ENCODE measurements at places on chromosomes 2 and 18.

DNA sequence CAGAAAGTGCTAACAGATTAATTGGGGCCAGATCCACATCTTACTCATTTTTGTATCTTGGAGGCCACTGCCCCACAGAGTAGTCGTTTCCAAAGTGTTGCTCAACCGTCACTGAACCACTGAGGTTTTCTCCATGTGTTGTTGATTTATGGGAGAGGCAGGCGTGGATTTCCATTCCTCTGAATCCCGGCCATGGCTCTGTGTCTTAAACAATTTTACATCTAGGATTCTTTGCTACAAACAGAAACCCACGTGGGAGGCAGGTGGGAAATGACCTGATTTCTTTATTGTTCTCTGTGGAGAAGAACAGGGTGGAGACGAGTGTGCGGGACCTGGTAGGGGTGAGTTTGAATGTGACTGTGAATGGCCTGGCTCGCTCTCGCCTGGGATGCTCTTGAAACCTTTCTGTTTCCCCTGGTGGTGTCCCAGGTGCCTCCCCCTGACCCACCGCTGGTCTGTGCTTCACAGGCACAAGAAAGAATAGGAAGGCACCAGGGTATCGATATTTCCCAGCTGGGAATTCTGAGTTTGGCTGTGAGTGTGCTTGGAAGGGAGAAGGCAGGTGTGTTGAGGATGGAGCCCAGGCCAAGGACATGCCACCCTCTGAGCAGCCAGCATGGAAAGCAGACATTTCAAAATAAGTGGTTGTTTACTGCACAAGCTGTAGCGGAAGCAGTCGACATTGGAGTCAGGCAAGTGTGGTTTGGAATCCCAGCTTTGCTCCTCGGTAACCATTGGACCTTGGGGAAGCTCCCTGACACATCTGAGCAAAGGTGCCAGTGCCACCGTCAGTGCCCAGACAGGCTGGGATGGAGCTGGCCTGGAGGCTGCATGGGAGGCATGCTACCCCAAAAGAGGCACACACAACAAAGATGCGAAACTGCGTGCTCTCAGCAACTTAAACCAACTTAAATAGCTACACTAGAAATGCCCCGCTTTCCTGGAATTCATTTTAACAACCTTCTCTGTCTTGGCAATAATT is 50.0 kb downstream of the LPIN1 start:
- peaks cover 63% of the 10 kb centered on the region for H3K36me3 ChIP-seq
- no peak overlapping the region for H3K4me3 ChIP-seq
- DNase-seq: no peak
- H3K27ac ChIP-seq: no peak overlapping the region
- H3K27me3 ChIP-seq: no peaks in the 10 kb centered on the region

DNA sequence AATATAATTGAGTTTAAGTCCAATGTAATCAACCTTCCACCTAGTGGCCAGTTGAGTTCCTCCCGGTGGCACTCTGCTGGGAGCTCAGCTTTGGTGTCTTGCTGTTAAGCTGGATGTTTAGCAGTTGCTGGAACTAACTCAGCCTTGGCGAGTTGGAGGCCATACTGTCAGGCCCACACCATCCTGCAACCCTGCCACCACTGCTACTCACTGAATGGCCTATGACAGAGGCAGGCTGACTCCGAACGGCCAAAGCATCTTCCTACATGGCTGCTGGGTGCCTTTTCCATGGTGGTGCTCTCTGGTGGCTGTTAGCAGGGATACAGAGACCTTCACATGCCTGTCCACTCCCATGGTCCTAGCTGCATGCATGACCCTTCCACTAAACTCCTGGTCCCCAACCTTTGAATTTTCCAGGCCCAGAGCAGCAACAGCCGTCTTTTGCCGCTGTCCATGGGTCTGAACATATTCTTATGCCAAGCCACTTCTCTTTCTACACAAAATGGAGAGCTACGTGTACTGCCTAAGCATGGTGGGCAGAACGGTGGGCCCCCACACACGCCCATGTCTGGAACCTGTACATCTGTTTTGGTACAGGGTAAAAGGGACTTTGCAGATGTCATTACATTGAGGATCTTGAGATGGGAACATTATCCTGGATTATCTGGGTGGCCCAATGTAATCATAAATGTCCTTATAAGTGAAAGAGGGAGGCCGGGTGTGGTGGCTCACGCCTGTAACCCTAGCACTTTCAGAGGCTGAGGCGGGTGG is 15.0 kb upstream of the TRAF3IP1 start:
- no peaks in the 10 kb centered on the region for H3K36me3 ChIP-seq
- no peak for DNase-seq
- H3K4me1 ChIP-seq: no peaks in the 10 kb centered on the region
- no peak overlapping the region for H3K4me3 ChIP-seq
- no peaks in the 10 kb centered on the region for H3K27me3 ChIP-seq
- no peak overlapping the region for H3K27ac ChIP-seq

DNA sequence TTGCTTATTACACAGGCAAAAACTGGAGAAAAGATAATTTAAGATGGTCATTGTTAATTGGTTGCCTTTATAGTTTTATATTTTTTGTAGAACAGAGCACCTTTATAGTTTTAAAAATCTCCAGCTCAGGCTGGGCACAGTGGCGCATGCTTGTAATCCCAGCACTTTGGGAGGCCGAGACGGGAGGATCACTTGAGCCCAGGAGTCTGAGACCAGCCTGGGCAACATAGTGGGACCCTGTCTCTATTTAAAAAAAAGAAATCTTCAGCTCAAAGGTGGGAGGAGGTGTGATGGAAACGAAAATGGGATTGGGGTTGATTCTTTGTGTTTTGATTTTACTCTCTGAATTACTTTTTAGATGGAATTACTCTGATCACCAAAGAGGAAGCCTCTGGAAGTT is 85.4 kb downstream of the XRCC5 start:
- no peaks in the 10 kb centered on the region for H3K27me3 ChIP-seq
- DNase-seq: no peak
- peaks cover 32% of the 10 kb centered on the region for H3K36me3 ChIP-seq
- no peak overlapping the region for H3K4me3 ChIP-seq

- DNase-seq: no peak
Observed at GRCh38 chr2:224171226-224171625, 132.1 kb upstream of the SERPINE2 start.

- DNase-seq: no peak
- no peak overlapping the region for H3K4me3 ChIP-seq
- H3K4me1 ChIP-seq: no peaks in the 10 kb centered on the region
- no peaks in the 10 kb centered on the region for H3K27me3 ChIP-seq
- no peak overlapping the region for H3K27ac ChIP-seq
Observed at GRCh38 chr2:48870503-48870902, 115.0 kb upstream of the LHCGR start.

- DNase-seq: no peak
- H3K27ac ChIP-seq: peak overlapping the region; percentile 44
- H3K36me3 ChIP-seq: no peaks in the 10 kb centered on the region
- no peaks in the 10 kb centered on the region for H3K27me3 ChIP-seq
- peaks cover 6% of the 10 kb centered on the region for H3K4me1 ChIP-seq
Observed at GRCh38 chr2:7010391-7011054, 93.3 kb downstream of the RNF144A start.

GRCh38 chr18:55275039-55275901 is 312.7 kb downstream of the TCF4 start:
- no peak overlapping the region for H3K4me3 ChIP-seq
- H3K27ac ChIP-seq: no peak overlapping the region
- H3K27me3 ChIP-seq: no peaks in the 10 kb centered on the region
- H3K4me1 ChIP-seq: no peaks in the 10 kb centered on the region

GRCh38 chr2:62175728-62176127 is 20.2 kb upstream of the B3GNT2 start:
- H3K4me3 ChIP-seq: no peak overlapping the region
- H3K27ac ChIP-seq: no peak overlapping the region
- no peak for DNase-seq
- no peaks in the 10 kb centered on the region for H3K36me3 ChIP-seq
- H3K27me3 ChIP-seq: no peaks in the 10 kb centered on the region

DNA sequence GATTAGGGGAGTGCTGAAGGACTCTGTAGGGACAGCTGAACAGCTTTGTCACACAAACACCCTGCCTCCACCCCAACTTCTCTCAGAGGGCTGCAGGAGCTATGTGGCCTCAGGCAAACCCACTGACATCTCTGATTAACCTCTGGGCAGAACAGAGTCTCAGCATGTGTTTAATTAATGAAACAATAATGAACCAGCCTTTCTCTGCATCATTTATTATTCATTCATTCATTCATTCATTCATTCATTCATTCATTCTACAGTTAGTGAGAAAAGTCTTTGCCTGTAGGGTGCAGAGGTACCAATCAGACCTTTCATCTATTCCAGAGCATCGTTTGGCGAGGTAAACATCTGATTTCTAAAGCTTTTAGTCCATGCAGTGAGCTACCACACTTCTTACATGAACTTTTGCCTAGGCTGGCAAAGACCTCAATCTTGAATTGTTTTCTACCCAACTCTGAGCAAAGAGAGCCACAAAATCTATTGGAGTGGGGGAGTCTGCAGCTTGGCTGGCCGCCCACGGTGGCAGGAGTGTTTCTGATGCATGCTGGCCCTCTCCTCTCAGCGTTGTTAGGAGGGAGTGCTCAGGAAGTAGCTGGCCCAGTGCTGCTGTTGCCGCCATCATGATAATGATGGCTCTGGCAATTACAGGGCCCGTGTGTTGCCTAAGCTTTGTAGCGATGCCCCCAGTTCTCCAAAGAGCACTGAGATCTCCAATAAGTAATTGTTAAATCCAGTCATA is 198.9 kb downstream of the SMAD7 start:
- DNase-seq: no peak
- peak overlapping the region; percentile 90 for H3K27ac ChIP-seq
- H3K36me3 ChIP-seq: no peaks in the 10 kb centered on the region
- H3K4me3 ChIP-seq: no peak overlapping the region

GRCh38 chr2:104332731-104333130 is 521.2 kb upstream of the POU3F3 start:
- no peak overlapping the region for H3K4me3 ChIP-seq
- H3K27me3 ChIP-seq: no peaks in the 10 kb centered on the region
- no peak overlapping the region for H3K27ac ChIP-seq
- H3K4me1 ChIP-seq: no peaks in the 10 kb centered on the region
- no peaks in the 10 kb centered on the region for H3K36me3 ChIP-seq
- no peak for DNase-seq

DNA sequence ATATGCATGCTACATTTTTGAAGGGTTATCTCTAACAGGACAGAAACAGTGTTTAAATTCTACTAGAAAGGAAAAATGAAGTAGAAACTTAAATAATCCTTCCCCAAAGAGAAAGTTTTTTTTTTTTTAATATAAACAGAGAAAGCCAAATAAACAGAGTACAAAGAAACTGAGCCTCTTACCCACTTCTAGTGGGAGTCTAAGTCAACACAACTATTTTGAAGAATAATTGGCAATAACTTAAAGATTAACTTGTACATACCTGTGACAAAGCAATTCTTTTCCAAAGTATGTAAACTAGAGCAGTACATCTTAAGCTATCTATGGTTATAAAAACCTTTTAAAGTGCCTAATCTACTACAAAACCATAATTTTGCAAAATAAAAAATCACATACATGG is 224.7 kb downstream of the KCNH7 start:
- no peaks in the 10 kb centered on the region for H3K27me3 ChIP-seq
- no peaks in the 10 kb centered on the region for H3K4me1 ChIP-seq
- no peak overlapping the region for H3K4me3 ChIP-seq
- no peak for DNase-seq
- H3K27ac ChIP-seq: no peak overlapping the region

GRCh38 chr18:56142001-56142400 is 496.4 kb downstream of the TXNL1 start:
- no peak overlapping the region for H3K4me3 ChIP-seq
- H3K4me1 ChIP-seq: no peaks in the 10 kb centered on the region
- H3K36me3 ChIP-seq: no peaks in the 10 kb centered on the region

DNA sequence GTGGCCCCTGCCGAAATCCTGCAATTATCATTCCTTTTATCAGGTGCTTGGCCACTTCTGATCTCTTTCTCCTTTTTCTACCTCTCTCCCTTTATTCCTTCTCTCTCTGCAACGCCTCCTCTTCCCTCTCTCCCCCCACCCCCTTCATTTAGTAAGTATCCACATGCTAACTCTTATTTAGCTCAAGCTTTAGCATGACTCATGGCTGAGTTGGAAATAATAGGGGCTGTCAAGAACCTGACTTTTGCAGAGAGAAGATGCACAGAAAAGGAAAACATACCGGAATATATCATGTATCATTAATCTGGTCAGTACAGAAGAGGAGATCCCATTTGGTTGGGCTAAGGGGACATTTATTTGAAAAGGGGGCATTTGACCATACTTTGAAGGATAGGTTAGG is 33.1 kb downstream of the FAM171B start:
- no peaks in the 10 kb centered on the region for H3K27me3 ChIP-seq
- H3K27ac ChIP-seq: no peak overlapping the region
- H3K4me1 ChIP-seq: no peaks in the 10 kb centered on the region
- DNase-seq: no peak
- H3K36me3 ChIP-seq: no peaks in the 10 kb centered on the region

GRCh38 chr2:84201158-84201557 is 257.9 kb downstream of the SUCLG1 start:
- no peaks in the 10 kb centered on the region for H3K36me3 ChIP-seq
- DNase-seq: no peak
- H3K4me1 ChIP-seq: no peaks in the 10 kb centered on the region
- H3K27me3 ChIP-seq: no peaks in the 10 kb centered on the region
- H3K27ac ChIP-seq: no peak overlapping the region
- H3K4me3 ChIP-seq: no peak overlapping the region

- no peak overlapping the region for H3K27ac ChIP-seq
- no peaks in the 10 kb centered on the region for H3K27me3 ChIP-seq
- no peaks in the 10 kb centered on the region for H3K36me3 ChIP-seq
- H3K4me3 ChIP-seq: no peak overlapping the region
- H3K4me1 ChIP-seq: no peaks in the 10 kb centered on the region
Observed at GRCh38 chr18:56388571-56388970, 249.8 kb downstream of the TXNL1 start.

GRCh38 chr2:162301151-162301804 is 17.2 kb downstream of the IFIH1 start:
- H3K4me3 ChIP-seq: no peak overlapping the region
- H3K36me3 ChIP-seq: peaks cover 5% of the 10 kb centered on the region
- H3K27ac ChIP-seq: no peak overlapping the region
- H3K4me1 ChIP-seq: no peaks in the 10 kb centered on the region
- no peaks in the 10 kb centered on the region for H3K27me3 ChIP-seq

DNA sequence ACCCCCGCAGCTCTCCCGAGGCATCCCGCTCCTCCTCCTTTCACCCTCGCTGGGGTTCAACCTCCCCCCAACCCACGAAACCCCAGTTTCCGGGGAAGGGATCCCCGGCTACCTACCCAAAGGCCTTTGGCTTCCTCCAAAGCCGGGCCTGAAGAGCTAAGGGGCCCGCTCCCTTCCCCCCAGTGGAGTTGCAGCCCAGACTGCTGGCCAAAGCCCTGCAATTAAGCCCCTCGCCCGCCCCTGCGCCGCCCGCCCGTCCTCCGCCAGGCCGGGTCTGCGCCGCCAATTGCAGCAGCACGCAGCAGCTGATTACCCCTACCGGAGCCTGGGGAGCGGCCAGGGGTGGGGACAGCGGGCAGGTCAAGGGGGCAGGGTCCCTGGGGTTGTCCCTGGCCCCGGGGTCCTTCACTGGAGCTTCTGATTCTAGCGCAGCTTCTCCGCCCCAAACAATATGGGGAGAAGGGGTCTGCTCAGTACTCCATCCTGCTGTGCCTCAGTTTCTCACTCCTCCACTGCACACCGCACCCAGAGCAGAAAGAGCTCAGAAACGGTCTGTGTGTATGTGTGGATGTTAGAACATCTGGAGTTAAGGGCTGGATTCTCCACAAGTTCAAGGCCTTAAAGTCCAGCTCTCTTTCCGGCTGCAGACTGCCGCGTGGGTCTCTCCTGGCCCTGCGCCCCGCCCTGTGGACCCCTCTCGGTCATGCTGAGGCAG is 16.9 kb downstream of the WNT10A start:
- peaks cover 19% of the 10 kb centered on the region for H3K27me3 ChIP-seq
- no peak overlapping the region for H3K4me3 ChIP-seq
- DNase-seq: no peak
- peaks cover 19% of the 10 kb centered on the region for H3K4me1 ChIP-seq
- H3K27ac ChIP-seq: no peak overlapping the region

All from ascending aorta (tissue), 2 donors.